ENCODE measurements at places on chromosomes 7 and 10.

DNA sequence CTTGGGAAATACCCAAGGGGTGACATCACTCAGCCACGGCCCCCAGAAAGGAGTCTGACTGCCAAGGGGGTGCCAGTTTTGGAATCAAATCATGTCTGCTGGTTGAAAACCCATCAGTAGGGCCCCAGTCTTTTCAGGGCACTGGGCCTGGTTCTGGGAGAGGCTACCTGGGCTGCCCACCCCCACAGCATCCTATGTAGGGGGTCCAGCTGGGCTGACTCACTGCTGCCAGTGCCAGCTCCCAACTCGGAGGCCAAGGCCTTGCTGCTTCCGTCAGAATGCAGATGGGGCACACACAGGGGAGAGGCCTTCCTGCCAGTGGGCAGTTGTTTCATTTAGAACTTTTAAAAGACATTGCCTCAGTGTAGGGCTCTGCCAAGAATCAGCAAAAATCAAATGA, 39.5 kb upstream of the DMBT1 start:
- no peak overlapping the region for H3K4me3 ChIP-seq
- no peak for DNase-seq
- H3K27me3 ChIP-seq = no peaks in the 10 kb centered on the region
- H3K4me1 ChIP-seq = no peaks in the 10 kb centered on the region

DNA sequence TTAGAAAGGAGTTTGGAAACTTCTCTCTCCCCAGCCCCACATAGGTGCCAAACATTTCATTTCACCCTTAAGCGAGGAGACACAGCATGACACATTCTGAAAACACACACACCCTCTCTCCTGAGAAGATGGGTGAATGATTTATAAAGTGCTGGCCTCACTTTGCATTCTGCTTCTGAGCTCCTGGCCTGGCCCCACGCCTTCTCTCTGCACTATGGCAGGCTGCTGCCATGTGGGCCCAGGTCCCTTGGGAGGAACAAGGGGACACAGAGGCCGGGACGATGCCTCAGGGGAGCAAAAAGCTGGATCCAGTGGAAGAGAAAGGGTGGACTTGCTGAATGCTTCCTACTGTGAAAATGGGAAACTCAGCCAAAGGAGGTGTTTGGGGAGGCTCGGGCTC, 56.0 kb downstream of the CPXM2 start:
- no peak overlapping the region for H3K4me3 ChIP-seq
- no peaks in the 10 kb centered on the region for H3K36me3 ChIP-seq
- no peaks in the 10 kb centered on the region for H3K27me3 ChIP-seq
- H3K27ac ChIP-seq = no peak overlapping the region

DNA sequence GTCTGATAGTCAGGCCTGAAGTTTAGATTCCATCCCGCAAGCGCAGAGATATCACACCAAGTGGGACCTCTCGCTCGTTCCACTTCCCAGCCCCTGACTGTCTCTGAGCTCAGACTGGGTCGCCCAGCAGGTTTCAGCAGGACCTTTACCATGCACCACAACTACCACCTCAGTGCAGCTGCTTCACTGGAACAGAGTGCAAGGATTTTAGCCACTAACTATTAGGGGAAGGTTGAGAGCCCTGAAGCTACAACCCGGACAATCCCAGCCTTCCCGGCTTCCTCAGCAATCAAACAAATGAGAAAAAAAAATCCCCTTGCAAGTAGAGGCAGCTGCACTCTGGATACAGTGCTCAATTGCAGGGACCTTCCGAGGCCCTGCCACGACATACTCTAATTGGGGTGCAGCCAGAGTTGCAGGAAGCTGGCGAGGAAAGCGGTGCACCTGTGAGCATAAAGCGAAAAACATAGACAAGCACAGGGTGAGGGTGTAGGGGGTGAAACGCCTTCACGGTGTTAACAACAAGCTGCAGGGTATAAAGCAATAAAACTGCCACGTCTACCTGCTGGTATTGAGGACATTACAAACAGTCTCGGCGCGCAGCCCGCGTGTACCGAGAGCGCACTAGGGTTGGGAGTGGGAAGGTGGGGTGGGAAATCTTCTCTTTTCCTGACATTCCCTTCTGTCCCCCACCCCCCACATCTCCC, 2.6 kb upstream of the DLX6 start:
- no peak for DNase-seq
- no peak overlapping the region for H3K4me3 ChIP-seq
- no peaks in the 10 kb centered on the region for H3K36me3 ChIP-seq
- H3K4me1 ChIP-seq = peaks cover 6% of the 10 kb centered on the region
- no peaks in the 10 kb centered on the region for H3K27me3 ChIP-seq

DNA sequence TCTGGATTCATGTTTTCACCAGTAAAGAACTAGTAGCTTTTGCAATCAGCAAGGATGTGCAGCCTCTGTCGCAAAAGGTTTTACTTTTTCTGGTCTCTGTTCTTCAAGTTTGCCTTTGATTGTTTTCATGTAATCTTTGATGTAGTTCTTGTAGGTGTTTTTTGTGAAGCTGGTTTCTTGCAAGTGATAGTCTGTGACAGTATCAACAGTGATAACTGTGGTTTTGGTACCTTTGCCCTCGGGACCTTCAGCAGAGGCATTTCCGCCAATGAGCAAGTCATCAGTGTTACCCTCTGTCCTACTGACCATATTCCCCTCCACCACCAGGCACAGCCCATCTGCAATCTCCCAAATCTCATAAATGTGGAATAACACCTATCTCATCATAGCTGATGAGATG, 55.1 kb downstream of the IPMK start:
- H3K4me3 ChIP-seq = no peak overlapping the region
- peaks cover 1% of the 10 kb centered on the region for H3K36me3 ChIP-seq
- peaks cover 6% of the 10 kb centered on the region for H3K4me1 ChIP-seq
- no peak for DNase-seq
- no peak overlapping the region for H3K27ac ChIP-seq

GRCh38 chr7:108079648-108080591, 50.2 kb downstream of the LAMB4 start:
- peaks cover 14% of the 10 kb centered on the region for H3K4me1 ChIP-seq
- no peak overlapping the region for H3K4me3 ChIP-seq
- DNase-seq = no peak
- no peaks in the 10 kb centered on the region for H3K36me3 ChIP-seq
- no peak overlapping the region for H3K27ac ChIP-seq
- H3K27me3 ChIP-seq = no peaks in the 10 kb centered on the region
